ENCODE measurements at places on chromosomes 6 and 20.

DNA sequence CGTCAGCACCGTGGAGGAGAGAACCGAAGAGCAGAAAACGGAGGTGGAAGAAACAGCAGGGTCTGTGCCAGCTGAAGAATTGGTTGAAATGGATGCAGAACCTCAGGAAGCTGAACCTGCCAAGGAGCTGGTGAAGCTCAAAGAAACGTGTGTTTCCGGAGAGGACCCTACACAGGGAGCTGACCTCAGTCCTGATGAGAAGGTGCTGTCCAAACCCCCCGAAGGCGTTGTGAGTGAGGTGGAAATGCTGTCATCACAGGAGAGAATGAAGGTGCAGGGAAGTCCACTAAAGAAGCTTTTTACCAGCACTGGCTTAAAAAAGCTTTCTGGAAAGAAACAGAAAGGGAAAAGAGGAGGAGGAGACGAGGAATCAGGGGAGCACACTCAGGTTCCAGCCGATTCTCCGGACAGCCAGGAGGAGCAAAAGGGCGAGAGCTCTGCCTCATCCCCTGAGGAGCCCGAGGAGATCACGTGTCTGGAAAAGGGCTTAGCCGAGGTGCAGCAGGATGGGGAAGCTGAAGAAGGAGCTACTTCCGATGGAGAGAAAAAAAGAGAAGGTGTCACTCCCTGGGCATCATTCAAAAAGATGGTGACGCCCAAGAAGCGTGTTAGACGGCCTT, 41.6 kb downstream of the ZBTB2 start:
- DNase-seq: no peak

- DNase-seq: no peak
These were observed 538.5 kb downstream of the BMP2 start for GRCh38 chr20:7305976-7306375.

DNA sequence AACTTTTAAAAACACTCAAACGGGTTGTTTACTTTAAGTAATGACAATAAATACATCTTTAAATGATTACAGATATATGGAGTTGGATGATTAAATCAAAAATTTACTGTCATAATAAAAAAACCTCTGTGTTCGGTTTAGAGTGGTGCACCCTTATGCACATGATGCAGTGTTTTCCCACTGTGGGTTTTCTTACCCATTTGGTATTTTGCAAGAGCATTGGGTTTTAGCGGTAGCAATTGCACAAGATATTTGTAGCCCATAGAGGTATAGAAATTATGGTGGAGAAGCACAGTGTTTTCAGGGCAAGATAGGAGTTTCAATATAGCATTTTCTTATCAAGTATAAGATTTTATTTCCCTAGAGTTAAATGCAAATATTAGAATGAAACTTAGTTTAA, 410.8 kb upstream of the PLCB4 start:
- no peak for DNase-seq

DNA sequence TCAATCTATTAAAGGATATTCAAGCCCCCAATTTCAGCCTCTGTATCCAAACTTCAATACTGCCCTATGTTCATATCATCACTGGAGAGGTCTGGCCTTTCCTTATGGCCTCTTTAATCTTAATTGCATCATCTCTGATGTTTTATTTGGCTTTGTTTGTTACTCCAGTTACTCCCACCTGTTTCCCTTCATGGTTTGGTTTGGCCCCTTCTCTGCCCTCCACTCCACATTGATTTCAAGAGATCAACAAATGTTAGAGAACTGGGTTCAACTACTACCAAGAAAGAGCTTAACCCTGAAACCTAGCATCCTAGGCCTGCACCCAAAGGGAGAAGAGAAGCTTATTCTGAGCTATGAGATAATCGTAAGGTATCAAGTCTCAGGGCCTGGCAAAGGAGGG, 221.6 kb downstream of the LAMA2 start:
- DNase-seq: no peak

- DNase-seq: peak; percentile 52
These were observed at the start of gene CD40 for GRCh38 chr20:46117704-46118467. CD40 (plus strand) TSS chr20:46118314; CDS start chr20:46118344, 30 bp downstream.

GRCh38 chr20:417801-418342, 9.8 kb downstream of the RBCK1 start:
- DNase-seq: no peak

DNA sequence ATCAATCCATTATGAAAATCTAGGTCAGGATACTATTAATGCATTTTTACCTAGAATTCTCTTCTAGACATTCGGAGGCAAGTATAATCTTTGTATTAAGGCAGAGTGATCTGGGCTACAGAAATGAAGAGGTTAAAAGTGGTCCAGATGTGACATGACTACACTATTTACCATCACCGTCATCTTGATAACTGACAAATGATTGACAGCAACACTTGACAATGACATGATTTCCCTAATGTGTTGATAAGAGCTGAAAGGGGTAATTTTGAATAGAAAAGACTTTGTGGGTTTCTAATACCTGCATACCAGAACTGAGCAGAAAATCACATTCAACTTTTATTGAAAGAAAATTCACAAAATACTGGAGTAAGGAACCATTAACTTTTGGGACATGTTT, 718.9 kb upstream of the MAP3K7 start:
- no peak for DNase-seq

GRCh38 chr6:162290846-162291465, 436.6 kb downstream of the PRKN start:
- DNase-seq: no peak

GRCh38 chr6:16003197-16003491, 125.7 kb upstream of the MYLIP start:
- DNase-seq: no peak

GRCh38 chr6:79170959-79171358, 63.5 kb downstream of the HMGN3 start:
- DNase-seq: no peak

GRCh38 chr6:90072935-90073464, 178.7 kb downstream of the GJA10 start:
- DNase-seq: no peak

GRCh38 chr6:146484411-146484810, 59.2 kb upstream of the RAB32 start:
- DNase-seq: no peak

GRCh38 chr6:169253337-169254238, at the start of gene THBS2:
THBS2 (minus strand) TSS chr6:169253846; CDS start chr6:169250784, 3,062 bp downstream.
- DNase-seq: no peak

DNA sequence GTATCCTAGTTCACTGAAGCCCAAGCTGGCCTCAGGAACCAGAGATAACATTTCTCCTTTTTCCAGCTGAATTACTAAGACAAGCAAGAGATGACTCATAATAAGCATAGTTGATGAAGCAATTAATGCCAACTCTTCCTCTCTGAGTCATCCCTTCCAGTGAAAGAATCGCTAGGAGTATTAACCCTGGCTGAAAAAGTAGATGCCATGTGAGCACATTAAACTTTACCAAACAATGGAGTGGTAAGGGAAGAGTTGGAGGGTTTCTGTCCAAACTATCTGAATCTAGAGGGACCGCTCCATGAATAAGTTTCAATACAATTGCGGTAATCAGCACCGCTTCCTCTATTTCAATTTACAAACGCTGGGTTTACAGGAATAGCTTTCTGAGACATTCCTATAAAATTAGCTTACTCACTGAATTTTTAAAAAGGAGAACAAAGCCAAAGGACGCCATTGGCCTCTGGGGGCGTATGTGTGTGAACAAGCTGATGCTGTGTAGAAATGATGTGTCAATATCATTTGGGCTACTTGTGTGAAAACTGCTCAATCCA, 48.3 kb downstream of the ATXN1 start:
- no peak for DNase-seq

DNA sequence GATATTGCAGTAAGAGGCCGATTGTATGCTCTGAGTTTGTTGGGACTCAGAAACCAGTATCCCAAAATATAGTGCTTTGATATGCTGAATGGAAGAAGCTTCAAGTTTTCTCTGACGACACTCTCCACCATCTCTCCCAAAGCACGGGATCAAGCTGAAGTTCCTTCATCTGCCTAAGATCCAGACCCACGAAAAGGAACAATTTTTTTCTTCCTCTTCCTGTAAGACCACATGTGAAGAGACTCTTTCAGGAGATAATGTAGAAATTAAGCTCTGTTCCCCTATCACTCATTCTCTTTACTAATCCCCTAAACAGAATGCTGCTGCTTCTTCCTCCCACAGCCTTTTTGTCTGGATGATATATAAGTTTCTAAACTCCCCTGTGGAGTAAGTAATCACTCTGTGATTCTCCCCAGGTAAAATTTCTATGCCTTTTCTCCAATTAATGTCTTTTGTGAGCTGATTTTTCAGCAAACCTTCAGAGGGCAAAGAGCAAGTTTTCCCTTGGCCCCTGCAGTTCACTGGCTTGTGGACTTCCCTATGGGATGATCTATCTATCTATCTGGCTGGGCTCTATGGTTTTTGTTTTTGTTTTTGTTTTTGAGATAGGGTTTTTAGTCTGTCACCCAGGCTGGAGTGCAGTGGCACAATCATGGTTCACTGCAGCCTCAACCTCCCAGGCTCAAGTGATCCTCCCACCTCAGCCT, 13.5 kb upstream of the PNRC1 start:
- DNase-seq: no peak

DNA sequence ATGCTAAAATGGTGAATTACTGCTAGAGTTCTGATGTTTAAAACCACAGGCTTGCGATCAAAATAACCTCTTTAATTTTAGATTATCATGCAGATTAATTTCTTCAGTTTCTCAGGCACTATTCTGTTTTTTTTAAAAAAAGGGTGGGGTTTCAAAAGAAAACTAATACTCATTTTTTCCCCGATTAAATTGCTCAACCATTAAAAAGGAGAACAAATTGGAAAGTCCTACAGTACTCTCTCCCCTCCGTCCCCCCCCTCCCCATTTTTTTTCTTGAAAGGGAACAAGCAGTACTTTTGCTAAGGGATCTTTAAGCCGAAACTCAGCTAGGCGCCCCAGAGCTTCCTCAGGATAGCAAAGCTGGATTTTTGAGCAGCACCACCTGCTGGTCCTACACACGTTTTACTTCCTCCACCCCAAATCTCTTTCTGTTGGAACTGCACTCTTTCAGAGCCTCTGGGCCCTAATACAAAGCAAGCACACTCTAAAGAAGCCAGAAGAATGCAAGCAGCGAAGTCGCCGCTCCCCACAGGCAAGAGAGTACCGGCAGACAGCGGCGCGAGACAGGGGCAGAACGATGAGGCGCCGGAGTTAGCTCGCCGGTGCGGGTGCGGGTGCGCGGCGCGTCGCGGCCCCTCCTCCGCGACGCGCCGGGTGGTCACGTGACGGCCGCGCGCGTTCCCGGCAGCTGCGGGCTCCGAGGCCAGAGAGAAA, at the start of gene RNF146:
TSS of gene RNF146 (plus strand) at position 687 of the 714 bp plus-strand sequence. CDS start 13,475 bp downstream, outside the sequence.
- DNase-seq: peak; percentile 63

DNA sequence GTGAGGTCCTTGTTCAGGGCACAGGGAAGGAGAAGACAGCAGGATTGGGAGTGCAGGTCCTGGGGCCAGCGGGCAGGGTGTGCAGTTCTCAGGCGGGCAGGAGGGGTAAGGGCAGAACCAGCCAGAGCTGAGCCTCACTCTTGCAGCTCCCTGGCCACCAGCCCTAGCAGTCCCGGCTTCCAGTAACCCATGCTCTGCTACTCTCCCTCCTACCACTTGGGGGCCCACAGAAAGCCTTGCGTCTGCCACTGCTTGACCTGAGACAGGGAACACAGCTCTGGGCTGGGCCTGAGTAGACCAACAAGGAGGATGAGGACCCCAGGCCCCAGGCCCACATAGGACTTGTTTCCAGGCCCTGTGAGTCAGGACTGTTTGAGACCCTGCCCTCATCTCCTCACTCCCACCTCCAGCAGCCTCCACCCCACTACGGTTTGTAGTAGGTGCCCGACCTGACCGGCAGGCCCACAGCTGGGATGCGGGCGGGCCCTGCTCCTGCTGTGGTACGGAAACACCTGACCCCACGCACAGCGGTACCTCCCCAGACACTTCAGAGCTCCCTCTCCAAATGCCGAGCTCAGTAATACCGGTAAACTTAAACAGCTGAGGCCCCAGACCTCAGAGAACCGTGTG, 39.2 kb downstream of the KCNK5 start:
- peak; percentile 50 for DNase-seq

GRCh38 chr6:14211562-14211942, 94.0 kb downstream of the CD83 start:
- DNase-seq: peak; percentile 16

GRCh38 chr6:162053084-162053483, 674.5 kb downstream of the PRKN start:
- no peak for DNase-seq

DNA sequence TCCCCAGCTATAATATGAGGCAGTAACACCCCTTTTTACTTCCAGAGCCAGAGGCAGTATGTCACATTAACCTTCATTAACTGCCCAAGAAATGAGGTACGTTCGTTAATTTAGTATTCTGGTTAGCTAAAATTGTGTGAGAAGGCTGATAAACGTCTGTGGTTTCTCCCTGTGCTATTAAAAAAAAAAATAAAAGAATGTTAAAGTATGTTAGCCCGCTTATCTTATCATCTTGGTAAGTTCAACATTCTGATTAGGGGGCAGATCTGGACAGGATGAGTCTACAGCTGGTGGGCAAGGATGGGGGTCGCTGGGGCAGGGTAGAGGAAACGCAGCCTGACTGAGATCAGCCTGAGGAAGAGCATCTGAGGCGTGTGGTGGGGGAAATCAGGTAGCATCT, 154.0 kb downstream of the PRL start:
- no peak for DNase-seq

DNA sequence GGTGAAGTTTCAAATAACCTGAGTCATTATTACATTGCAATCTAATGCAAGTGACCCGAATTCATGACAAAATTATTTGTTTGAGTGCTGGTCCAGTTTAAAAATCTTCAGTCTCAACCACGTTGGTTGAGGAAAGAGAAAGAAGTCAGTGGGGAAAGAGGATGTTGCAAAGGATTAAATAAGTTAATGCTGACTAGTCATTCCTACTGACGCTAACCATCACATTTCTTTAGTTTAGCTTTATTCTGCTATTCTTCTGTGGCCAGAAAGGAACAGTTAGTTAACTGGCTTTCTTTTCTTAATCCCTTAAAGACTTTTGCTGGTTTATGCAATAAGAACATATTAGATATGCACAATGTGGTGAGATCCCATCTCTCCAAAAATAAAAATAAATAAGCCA, 143.8 kb upstream of the FAM83B start:
- no peak for DNase-seq

GRCh38 chr6:109055771-109056235, 38.8 kb downstream of the SESN1 start:
- DNase-seq: no peak

GRCh38 chr20:24738058-24738775, 210.9 kb upstream of the CST7 start:
- no peak for DNase-seq

- no peak for DNase-seq
These were observed 884.4 kb downstream of the PHF3 start for GRCh38 chr6:64520050-64520449.

GRCh38 chr6:120363429-120363828, 970.9 kb downstream of the TBC1D32 start:
- peak; percentile 5 for DNase-seq

- DNase-seq: no peak
These were observed 70.8 kb upstream of the AGPAT4 start for GRCh38 chr6:161344626-161345025.

DNA sequence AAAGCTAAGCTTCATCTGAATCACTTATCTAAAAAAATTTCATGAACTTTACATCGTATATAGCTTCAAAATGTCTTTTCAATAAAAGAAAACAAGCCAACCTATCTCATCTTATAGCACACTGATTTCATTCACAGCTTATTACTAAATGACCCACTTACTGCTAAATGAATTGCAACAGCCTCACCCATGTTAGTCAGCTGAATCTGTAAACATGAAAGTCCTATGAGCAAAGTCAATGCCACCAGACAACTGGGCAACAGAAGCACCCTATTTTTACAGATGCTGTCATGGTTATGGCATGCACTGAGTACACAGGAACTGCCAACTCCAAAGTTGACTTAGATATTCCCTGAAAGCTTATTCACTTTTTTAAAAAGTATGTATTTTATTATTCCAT, 41.2 kb upstream of the DST start:
- no peak for DNase-seq

GRCh38 chr20:60559462-60559861, 601.2 kb downstream of the CDH26 start:
- DNase-seq: no peak

All from iPS DF 6.9 (cell line).